Stimulated activated CD8-positive, alpha-beta memory T cell treated with anti-CD3 and anti-CD28 coated beads, Interleukin-4, amount 100 ng/mL, for 1 hour (primary cell): ENCODE measurements at places on chromosomes 2 and 18.

- DNase-seq = no peak
Measured at GRCh38 chr2:230765611-230766300, 53.1 kb downstream of the CAB39 start.

DNA sequence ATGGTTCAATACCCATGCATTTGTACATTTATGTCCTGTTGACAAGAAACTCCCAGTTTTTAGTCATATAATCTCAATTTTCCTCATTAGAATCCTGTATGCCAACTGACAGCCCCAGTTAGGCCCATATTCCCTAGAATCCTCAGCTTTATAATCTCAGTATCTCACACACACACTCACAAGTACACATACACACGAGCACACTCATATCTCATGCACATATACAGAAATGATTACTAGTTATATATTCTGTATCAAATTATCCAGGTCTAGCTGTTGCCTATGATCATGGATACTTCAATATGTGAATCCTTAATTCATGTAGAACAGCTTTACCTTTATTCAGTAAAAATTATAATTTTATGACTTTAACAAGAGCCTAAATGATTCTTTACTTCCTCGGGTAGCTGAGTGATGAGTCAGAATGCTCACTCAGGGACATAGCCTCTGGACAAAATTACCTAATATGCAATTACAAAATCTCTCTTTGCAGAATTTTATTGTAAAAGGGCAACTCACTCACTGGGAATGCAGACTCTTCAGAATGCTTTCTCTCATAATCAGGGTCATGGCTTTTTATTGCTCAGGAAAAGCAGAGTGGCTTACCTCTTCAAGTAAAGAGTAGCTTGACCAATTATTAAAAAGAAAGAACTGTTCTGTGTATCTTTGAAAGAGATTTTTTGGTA lies 193.6 kb upstream of the PIK3C3 start:
- DNase-seq = no peak

- no peak for DNase-seq
Measured at GRCh38 chr2:44972771-44973535, 31.5 kb downstream of the SIX3 start.

GRCh38 chr2:111121028-111121827 lies 514 bp downstream of the BCL2L11 start:
- DNase-seq = no peak

- no peak for DNase-seq
Measured at GRCh38 chr2:239973386-239973785, 51.8 kb downstream of the NDUFA10 start.

GRCh38 chr2:241929551-241930490 lies 60.3 kb downstream of the RTP5 start:
- DNase-seq = no peak

- no peak for DNase-seq
Measured at GRCh38 chr2:238024986-238025385, 35.8 kb upstream of the SCLY start.

GRCh38 chr18:7722955-7723354 lies 155.8 kb downstream of the PTPRM start:
- DNase-seq = no peak
